WTC11 (cell line): ENCODE measurements at places on chromosomes 16 and 17.

DNA sequence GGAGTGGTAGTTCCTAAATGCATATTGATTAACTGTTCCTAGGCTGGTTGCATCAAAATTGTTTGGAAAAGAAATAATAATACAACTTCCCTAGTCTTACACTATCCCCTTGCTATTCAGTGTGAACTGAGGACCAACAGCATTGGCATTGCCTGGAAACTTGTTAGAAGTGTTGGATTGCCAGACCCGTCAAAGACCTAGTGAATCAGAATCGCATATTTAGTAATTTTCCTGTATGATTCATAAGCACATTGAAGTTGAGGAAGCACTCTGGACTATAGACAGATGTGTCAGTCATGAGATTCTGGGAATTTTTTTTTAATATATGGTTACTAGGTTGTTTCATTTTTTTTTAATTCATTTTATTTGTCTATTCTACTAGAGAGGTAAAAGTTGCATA, 34.7 kb upstream of the KCNJ16 start:
- no peak for DNase-seq

DNA sequence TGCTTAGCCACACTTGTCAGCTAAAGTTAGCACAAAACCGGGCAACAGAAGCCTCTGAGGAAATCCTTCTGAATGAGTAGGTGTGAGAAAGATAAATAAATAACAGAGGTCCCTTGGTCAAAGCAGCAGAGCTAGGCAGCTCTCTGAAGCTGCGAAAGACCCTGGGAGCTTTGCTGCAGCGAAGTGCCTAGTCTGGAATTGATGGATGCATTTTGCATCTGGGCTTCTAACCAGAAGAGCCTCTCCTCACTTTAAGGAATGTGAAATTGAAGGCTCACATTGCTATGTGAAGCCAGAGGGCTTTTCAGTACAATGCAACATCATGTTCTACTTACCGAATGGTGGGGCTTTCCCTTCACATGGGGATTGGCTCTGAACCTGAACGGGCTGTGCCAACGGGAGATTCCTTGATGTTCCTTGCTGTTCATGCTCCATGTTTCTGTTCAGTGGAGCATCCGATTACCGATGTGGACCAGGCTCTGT, 274.6 kb downstream of the HS3ST3B1 start:
- no peak for DNase-seq

DNA sequence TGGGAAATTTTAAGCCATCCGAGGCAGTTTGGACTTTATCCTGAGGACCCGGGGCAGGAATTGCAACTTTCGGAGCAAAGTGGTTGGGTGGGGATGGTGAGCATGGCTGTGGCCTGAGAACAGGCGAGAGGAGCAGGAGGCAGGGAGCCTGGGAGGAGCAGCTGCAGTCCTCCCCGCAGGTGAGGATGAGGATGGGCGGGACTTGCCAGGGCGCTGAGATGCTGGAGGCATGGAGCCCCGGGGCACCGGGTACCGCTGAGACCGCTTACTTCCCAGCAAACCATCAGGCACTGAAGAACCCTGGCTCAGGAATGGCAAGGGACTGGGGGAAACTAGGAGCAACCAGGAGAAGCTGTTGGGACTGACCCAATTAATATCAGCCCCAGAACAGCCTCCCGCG, 210.8 kb downstream of the GSG1L start:
- DNase-seq = no peak

- DNase-seq = peak; percentile 26
Observed at GRCh38 chr17:29571883-29572681, 3.6 kb downstream of the TP53I13 start.

- DNase-seq = no peak
Observed at GRCh38 chr17:47959825-47960655, 2.4 kb upstream of the PRR15L start.

- DNase-seq = peak; percentile 82
Observed at GRCh38 chr16:67170168-67170948, at the start of gene NOL3. NOL3 (plus strand) TSS chr16:67170538.

- no peak for DNase-seq
Observed at GRCh38 chr17:1197781-1198490, 18.2 kb upstream of the ABR start.

DNA sequence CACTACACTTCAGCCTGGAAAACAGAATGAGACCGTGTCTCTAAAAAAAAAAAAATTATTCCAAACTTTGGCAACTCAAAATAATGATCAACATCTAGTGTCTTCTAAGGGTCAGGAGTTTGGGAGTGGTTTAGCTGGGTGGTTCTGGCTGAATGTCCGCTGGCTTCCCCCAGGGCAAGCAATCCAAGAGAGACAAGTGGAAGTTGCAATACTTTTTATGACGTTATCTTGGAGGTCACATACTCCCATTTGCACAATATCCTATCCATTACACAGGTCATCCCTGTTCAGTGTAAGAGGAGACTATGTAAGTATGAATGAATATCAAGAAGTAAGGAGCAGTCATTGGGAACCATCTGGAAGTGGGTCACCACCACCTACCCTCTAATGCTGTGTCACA, 15.2 kb upstream of the CLEC3A start:
- no peak for DNase-seq

DNA sequence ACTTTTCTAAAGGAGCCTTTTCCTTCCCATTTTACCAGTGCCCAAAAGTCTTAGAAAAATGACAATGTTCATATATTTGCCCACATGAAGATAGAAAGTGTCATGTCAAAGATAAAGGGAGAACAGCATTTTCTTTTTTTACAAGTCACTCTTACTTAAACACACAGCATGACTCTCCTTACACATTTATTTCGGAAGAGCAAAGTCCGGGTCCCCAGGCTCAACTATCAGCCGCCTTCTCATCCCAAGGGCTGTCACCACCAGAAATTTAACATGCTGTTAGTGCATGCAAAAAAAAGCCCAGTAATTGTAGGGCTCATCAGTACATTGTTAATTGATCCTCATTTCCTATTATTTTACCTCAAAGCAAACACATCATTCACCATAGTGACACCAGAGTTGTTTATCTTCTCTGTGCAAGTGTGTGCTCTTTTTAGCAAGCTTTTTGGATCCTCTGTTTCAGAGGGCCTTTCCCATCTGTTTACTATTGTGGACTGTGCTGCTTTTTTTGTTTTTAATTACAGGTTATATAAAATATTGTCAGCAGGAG, 560.3 kb downstream of the WWOX start:
- no peak for DNase-seq

DNA sequence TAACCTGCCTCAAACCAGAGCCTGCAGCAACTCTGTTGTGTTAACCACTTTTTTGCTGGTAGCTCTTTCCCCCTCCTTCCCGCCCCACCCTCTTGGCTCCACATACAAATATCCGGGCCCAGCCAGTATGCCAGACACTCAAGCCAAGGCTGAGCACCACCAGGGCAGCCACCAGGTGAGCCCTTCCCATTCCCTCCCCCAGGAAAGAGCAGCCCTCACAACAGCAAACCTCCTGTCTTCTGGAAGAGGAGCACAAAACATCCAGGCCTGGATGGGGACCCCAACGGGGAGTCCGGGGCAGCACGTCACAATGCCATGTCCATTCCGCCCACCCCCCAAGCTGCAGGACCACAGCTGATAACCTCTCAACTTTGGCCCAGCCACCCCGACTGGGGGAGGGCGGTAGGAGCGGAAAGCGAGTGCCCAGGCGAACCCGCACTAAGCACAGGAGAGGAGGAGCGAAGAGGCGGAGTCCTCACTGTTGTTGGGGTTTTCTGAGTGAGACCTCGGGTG, 757 bp downstream of the ORMDL3 start:
- DNase-seq = peak; percentile 58

DNA sequence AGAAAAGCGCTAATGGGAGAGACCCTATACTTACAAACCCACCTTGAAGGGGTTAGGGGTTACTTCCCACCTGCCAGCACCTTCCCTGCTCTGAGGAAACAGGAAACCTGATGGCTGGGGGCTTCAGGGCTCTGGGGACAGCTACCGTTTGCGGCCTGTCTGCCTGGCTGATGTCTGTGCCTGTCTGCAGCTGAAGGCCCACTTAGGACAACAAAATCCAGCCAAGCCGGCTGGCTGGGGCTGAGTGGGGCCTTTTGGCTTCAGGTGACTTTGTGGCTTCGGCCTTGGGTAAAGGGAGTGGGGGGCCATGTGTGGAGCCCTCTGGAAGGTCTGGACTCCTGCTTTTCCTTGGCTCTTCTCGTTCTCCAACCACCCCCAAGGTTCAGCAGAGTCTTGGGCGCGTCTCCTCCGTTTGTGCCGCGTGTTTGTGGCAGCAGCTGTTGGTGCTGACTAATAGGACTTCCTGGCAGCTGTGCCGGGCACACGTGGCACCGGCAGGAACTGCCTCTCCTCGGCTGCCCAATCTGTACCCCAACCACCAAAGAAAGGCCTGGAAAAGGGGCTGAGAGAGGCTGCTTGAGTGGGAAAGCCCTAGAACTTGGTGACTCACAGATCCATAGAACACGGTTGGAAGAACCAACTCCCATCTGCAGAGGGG, 186.7 kb downstream of the MSI2 start:
- no peak for DNase-seq

DNA sequence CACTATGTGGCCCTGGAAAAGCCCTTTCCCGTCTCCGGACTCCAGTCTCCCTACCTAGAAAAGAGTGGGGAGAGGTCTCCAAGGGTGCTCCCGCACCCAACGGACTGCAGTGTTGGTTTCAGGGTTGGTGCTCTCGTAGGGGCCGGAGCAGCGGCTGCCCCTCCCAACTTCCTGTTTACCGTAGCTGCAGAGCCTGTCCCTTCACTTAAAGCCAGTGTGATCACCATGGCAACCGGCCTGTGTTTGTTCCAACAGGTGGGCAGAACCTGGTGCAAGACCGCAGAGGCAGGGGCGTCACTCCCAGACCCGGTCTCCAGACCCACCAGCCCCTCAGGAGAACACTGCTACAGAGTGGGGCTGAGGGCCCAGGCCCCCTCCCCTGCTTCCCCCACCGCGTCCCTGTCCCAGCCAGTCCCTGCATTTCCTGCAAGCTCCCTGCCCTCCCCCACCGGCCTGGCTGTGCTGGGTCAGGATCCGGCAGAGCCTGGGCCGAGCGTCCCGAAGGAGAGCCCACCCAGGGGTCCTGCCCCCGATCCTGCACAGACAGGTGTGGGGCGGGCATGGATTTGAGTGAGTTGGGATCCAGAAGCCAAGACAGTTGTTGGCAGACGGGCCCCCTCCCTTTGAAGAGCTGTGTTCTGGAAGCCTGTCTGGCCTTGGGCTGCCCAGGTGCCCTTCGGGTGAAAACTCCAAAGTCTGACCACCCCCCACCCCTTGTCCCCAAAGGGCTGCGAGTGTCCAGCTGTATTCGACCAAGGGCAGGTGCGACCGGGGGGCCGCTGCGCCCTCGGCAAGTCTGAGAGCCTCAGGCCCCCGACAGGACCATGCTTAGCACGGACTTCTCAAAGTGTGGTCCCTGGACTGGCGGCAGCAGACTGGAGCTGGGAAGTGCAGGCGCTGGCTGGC, 1.5 kb upstream of the BAIAP3 start:
- DNase-seq = peak; percentile 93

DNA sequence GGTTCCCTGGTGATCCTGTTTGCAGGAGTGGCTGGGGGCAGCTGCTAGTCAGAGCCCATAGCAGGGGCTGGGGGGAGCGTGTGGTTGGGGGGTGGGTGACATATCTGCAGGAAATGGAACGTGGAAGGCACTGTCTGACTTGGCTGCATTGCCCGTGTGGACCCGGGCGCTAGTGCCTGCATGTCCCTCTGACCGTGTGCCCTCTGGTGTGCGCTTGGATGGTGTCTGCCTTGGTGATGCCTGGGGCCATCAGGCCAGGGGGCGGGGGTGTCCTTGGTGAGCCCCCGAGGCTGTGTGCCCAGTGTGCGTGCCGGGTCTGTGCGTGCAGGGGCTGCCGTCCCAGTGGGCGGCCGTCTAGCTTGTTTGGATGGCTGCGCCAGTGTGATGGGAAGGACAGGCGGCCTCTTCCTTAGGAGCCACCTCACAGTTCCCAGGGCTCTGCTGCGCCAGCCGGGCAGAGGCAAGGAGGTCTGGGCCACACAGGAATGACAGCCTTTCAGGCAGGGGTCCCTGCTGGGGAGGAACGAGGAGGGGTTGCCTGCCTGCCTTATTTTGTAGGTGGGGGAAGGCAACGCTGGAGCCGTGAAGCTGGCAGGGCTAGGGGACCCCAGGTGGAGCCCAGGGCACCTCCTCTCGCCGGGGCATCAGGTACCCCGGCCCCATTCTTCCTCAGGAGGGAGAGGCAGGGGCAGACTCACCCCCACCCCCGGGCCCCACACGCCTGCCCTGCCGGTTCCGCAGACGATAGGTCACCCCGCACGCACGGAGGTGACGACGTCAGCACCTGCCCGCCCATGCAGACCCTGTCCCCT, 693 bp downstream of the NDRG4 start:
- peak; percentile 38 for DNase-seq

DNA sequence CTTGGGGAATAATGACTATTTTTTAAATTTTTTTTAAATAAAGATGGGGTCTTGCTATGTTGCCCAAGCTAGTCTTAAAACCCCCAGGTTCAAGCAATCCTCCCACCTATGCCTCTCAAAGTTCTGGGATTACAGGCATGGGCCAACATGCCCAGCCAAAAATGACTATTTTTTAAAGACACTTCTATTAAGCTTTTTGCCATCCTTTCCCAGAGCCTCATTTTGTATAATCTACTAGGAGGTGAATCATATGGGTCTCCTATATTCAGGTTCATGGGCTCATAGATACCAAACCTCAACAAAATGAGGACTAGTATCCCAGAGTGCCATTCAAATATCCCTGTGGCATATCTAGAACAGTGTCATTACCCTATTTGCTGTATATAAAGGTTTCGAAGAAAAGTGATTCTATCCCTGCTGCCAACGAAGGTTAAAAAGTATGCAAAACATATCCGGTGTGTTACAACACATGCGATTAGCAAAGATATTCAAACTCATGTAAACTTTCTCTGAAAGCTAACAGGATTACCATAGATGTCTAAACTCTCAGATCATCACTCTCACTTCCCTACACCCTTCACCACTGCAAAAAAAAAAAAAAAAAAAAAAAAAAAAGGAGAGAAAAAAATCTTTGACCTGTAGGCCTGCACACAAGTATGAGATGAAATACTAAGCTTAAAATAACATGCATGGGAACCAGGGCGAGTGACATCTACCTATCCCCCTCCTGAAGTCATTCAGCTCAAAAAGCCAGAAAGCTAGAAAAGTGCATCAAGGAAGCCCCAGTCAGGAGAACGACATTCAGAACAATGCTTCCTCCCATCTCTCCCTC, 23.5 kb downstream of the XPO6 start:
- no peak for DNase-seq

DNA sequence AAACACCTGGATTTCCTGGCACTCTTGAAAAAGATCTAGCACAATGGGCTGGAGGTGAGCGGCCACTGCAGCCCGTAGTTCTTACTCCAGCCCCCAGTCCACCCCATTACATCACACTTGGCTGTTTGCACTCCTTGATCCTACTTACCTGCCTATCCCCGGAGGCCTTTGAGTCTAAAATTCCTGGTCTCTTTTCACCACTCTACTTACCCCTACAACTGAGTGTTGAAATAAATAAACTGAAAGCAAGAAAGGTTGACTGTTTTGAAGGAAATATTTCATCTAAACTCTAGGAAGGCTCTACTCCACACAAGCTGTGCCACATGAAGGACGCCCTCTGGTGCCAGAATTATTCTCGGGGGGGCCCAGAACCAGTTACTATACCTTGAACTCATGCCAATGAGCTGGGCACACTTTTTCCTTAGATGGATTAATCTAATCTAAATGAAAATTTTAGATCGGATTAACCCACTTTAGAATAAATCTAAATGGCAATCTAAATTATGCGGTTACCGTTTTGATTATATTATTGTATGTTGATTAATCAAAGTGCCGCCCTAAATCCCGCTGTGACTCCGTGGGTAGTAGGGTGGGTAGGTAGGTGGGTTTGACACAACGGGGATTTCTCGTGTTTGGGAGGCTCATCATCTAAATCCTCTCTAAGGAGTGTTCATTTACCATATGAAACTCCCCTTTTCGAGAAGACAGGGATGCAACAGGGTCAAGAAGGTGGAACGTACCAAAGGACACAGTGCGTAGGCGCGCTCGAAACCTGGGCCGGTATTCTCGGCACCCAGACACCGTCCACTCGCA, 651 bp upstream of the EIF1 start:
- DNase-seq = no peak
